Stimulated activated CD4-positive, alpha-beta T cell treated with anti-CD3 and anti-CD28 coated beads, Interleukin-1b, Interleukin-23, amount 100 ng/mL, for 1 hour (primary cell): ENCODE measurements at places on chromosomes 12 and 14.

- DNase-seq = no peak
These were observed 46.5 kb upstream of the SAV1 start for GRCh38 chr14:50714450-50715073.

GRCh38 chr12:42992826-42993225, 403.3 kb upstream of the PRICKLE1 start:
- DNase-seq = no peak

DNA sequence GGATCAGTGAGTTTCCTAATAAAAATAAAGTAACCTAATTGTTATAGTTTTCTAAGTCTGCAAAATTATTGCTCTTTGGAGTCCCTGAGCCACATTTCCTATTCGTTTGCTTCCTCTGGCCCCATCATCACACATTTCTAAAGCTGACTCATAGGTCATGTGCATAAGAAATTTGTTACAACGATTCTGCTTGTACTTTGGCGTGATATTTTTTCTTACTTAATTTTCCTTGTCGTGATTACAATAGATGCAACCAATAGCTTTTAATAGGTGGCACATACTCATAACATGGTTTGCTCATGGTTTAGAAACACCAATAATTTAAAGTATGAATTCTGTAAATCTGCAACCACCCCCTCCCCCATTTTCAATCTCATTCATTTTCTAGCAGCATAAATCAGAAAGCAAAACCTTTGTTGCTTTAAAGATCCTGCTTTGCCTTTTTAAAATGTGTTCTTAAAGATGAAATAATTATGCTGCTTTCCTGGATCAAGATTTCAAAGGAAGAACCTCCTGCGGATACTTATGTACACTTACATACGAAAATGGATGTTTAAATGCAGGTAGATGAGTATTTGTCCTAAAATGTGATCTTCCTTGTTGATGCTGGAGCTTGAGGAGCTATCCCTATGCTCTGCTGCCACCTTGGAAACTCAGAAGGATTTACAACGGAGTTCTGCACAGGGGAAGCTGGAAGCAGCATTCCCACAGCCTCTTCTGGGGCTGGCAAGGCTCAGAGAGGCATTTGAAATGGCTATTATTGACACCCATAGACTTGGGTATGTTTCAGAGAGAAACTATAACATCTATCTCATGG, 1.7 kb upstream of the FLRT2 start:
- DNase-seq = no peak

- no peak for DNase-seq
These were observed 59.1 kb downstream of the DCAF5 start for GRCh38 chr14:69093631-69094421.

- no peak for DNase-seq
These were observed 717 bp upstream of the KRT78 start for GRCh38 chr12:52849511-52849910.

GRCh38 chr14:100304825-100305323, 1.4 kb downstream of the SLC25A29 start:
- no peak for DNase-seq
